Karpas-422 (cell line): ENCODE measurements at places on chromosomes 2 and 18. TPM values are rescaled to one million over a fixed set of nuclear protein-coding genes. Genes with fewer than 3 reads are reported as not detected.

Gene GPR35
- 1.1 and 1.9 TPM in 2 replicates for total RNA-seq

Gene ALPG
- total RNA-seq, result not detected in 2 replicates

Gene RAB6C
- 0.52 and 1.5 TPM in 2 replicates for total RNA-seq

Gene ADCY3
- 57.6 and 58.4 TPM in 2 replicates for total RNA-seq

Gene PROKR1
- not detected in 2 replicates for total RNA-seq

Gene ASB3
- 26.4 and 39.8 TPM in 2 replicates for total RNA-seq

Gene SPATA3
- total RNA-seq, result not detected in 2 replicates

Gene STARD6
- total RNA-seq, result 0.47 TPM in 1 of 2 replicates, not detected in the other

Gene WNT10A
- total RNA-seq, result 2.9 and 3.8 TPM in 2 replicates

Gene TXNDC2
- not detected in 2 replicates for total RNA-seq

Gene TMEM247
- not detected in 2 replicates for total RNA-seq

Gene CREB1
- total RNA-seq, result 44.7 and 74.6 TPM in 2 replicates

Gene EPB41L3
- not detected in 2 replicates for total RNA-seq

Gene FAM110C
- total RNA-seq, result not detected in 2 replicates

Gene SERPINB13
- not detected in 2 replicates for total RNA-seq

Gene LAMA1
- not detected in 2 replicates for total RNA-seq

Gene SPRED2
- 11.9 and 13.9 TPM in 2 replicates for total RNA-seq

Gene FBXO36
- total RNA-seq, result 0.11 and 2.6 TPM in 2 replicates

Gene MARCHF4
- not detected in 2 replicates for total RNA-seq

Gene SPR
- total RNA-seq, result 1.6 TPM in 1 of 2 replicates, not detected in the other

Gene ASB18
- total RNA-seq, result not detected in 2 replicates

Gene ABCG8
- not detected in 2 replicates for total RNA-seq

Gene DYNAP
- not detected in 2 replicates for total RNA-seq

Gene MOGAT1
- total RNA-seq, result not detected in 2 replicates

Gene MLPH
- not detected in 2 replicates for total RNA-seq

Gene FBXO41
- total RNA-seq, result 44.9 and 55.6 TPM in 2 replicates

Gene PPP1R1C
- not detected in 2 replicates for total RNA-seq

Gene ARHGEF33
- total RNA-seq, result 0.18 TPM in 1 of 2 replicates, not detected in the other

Gene AKAIN1
- total RNA-seq, result not detected in 2 replicates

Gene MAP3K19
- total RNA-seq, result not detected in 2 replicates

Gene CHRNG
- not detected in 2 replicates for total RNA-seq

Gene SH3YL1
- 6.9 and 20.6 TPM in 2 replicates for total RNA-seq

Gene GCG
- total RNA-seq, result not detected in 2 replicates

Gene KATNAL2
- total RNA-seq, result 14.5 and 29.5 TPM in 2 replicates

Gene EPB41L5
- 0.11 and 3.1 TPM in 2 replicates for total RNA-seq

Gene TUBA3E
- not detected in 2 replicates for total RNA-seq

Gene SLC8A1
- not detected in 2 replicates for total RNA-seq

Gene TUBA3D
- not detected in 2 replicates for total RNA-seq

Gene SNTG2
- total RNA-seq, result not detected in 2 replicates

Gene PTPRM
- total RNA-seq, result not detected in 2 replicates

Gene MATN3
- total RNA-seq, result not detected in 2 replicates

Gene UGT1A7
- total RNA-seq, result 0.18 TPM in 1 of 2 replicates, not detected in the other

Gene RNU2-63P
- not detected in 2 replicates for total RNA-seq

Gene RSAD2
- total RNA-seq, result 2.7 and 12.4 TPM in 2 replicates

Gene KANSL1L
- total RNA-seq, result 11.3 and 26.1 TPM in 2 replicates

Gene C18orf54
- 4.2 and 14.3 TPM in 2 replicates for total RNA-seq

Gene LRRC30
- total RNA-seq, result not detected in 2 replicates

Gene COL4A4
- total RNA-seq, result 0.41 and 0.72 TPM in 2 replicates

Gene CCDC141
- 0.30 TPM in 1 of 2 replicates, not detected in the other for total RNA-seq

Gene ERMN
- total RNA-seq, result 5.8 and 8.2 TPM in 2 replicates

Gene TNFAIP6
- not detected in 2 replicates for total RNA-seq

Gene ADGRF3
- 0.25 TPM in 1 of 2 replicates, not detected in the other for total RNA-seq

Gene SMPD4
- 24.3 and 32.5 TPM in 2 replicates for total RNA-seq

Gene ANO7
- 0.14 and 0.19 TPM in 2 replicates for total RNA-seq

Gene ECEL1
- not detected in 2 replicates for total RNA-seq

Gene CDK5R2
- total RNA-seq, result 0.61 TPM in 1 of 2 replicates, not detected in the other

Gene TWSG1
- 14.6 and 16.0 TPM in 2 replicates for total RNA-seq

Gene C2orf66
- total RNA-seq, result not detected in 2 replicates
